Activated naive CD8-positive, alpha-beta T cell treated with anti-CD3 and anti-CD28 coated beads, Interleukin-2, amount 50 U/mL, for 24 hours (primary cell): ENCODE measurements at places on chromosomes 4 and X.
A peak's percentile ranks its signal among the peaks of the same experiment; 100 is the strongest.

DNA sequence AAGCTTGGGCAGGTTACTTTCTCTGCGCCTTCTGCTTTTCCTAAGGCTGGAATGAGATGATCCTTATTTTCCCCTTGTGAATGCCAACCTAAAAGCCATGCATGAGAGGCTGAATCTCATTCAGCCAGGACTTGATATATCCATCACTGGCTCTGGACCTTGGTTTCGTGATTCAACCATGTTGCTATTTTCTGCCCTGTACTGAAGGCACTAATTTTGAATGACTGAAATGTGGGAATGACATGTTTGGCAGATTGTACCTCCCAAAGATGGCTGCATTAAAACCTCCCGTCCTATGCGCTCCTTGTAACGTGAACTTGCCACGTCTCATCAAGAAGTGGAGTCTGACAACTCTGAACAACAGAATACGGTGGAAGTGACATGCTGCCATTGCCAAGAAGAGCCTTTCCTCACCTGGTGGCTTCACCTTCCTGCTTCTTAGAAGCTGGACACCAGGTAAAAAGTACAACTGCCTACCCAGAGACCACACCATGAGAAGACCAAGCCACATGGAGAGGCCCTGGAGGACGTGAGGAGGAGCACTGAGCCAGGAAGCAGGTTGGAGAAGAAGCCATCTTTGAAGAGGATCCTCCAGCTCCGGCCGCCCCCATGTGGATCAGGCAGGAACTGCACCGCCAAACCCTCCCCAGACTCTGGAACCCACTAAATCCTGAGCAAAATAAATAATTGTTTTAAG is 174.5 kb downstream of the NSUN7 start:
- DNase-seq, result peak; percentile 91

DNA sequence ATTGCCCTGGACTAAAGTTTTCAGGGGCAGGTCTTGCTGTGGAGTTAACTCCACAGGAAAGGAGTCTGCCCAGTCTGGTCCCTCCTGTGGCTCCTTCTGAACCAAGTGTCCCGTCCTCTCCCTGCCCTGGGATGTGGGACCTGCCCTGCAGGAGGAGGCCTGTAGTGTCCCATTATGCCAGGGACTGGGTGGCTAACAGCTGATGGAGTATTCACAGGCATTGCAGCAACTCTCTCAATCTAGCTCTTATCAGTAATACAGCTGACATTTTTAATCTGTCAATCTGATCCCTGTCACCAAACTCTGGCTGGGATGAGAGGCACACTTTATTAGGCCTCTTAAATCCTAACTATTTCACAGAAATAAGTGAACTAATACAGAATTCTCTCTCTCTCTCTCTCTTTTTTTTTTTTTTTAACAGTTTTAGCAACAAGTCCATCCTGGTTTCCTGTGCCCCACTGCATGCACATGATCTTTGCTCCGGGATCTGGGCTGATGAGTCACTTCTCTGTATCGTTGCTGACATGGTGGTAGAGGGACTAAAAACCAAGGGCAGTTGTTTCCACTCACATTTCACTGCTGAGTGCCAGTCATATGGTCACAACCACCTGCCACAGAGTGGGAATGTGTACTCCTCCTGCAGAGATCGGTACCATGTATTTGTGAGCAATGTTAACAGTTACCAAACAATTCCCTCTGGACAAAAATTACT is 39.1 kb downstream of the HAND2 start:
- no peak for DNase-seq

- no peak for DNase-seq
Observed at GRCh38 chr4:40553995-40554394, 75.7 kb downstream of the RBM47 start.

DNA sequence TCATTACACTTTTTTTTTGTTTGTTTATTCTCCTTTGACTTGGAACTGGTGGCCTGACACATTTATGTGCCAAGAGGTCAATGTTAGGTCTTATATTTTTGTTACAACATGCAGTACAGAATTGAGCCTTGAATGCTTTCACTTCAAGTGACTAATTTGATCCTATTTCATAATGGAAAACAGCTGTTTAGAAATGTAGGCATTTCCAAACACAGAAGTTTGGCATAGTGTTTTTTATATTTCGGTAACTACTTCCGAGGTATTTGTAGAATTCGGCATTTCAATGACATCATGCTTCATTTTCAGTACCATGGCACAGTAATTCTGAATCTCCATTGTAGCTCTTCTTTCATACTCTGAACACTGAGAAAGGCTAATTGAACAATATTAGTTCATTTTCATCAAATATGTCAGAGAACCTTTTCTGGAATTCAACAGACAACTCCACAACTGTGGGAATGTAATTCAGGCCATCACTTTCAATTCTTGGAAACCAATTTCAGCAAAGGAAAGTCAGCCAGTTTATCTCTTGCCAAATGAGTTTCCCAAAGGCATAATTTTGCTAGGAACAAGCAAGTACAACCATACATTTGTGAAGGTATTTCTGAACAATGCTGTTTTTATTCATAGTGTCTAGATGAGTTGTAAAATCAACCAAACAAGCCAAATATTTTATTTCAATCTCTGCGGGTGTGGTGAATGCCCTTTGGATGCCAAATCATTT is 11.4 kb downstream of the FAM120C start:
- no peak for DNase-seq

GRCh38 chr4:84790769-84791565 is 175.5 kb downstream of the WDFY3 start:
- DNase-seq, result no peak

DNA sequence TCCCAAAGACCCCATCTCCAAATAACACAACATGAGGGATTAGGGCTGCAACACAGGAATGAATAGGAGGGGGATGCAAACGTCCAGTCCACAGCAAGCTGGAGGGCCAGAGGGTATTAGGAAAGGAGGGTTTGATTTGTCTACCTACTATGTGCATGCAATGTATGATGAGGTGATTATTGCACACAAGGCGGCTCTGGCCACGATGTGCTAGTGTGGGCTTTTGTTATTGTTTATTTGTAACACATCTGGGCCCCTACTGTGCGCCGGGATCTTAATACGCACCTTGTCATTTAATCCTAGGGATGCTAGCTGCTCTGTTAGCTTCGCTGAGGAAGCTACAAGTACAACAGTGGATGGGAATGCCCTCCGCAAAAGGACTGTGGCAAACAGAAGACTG is 19.5 kb downstream of the SH3KBP1 start:
- no peak for DNase-seq

DNA sequence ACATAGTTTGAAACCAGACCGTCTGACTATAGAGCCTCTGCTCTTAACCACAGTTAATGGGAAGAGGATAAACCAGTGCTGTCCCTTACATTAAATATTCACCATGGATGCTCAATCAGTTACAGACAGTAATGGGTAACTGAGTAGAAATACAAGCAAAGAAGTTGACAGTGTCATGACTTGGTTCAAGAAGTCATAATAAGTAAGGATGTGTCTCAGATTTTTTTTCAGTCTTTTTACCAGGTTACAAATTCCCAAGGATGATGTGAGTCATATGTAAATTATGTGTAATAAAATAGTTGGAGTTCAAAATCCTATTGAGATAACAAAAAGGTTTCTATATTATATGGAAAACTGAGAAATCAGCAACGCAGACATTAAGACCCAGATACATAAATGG is 31.1 kb downstream of the ZCCHC4 start:
- DNase-seq, result no peak

GRCh38 chr4:1405636-1406393 is 427 bp downstream of the NKX1-1 start:
- DNase-seq, result peak; percentile 2

GRCh38 chrX:112066813-112067212 is 15.8 kb downstream of the TRPC5 start:
- DNase-seq, result no peak

GRCh38 chr4:92506933-92507332 is 203.2 kb downstream of the GRID2 start:
- no peak for DNase-seq

DNA sequence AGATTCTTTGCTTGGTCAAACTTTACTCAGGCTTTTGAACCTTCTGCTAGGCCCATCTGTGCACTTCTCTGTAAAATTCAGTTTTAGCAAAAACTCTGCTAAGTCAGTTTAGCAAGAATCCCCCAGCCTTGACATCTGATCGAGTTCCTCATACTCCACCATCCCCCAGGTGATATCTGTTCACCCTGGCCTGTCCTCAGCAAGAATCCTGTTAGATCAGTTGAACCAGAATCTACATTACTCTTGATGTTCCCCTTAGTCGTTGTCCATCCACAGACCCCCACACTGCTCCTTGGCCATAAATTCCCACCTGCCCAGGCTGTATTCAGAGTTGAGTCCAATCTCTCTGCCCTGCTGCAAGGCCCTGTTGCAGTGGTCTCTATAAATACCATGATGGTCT is 162.6 kb downstream of the ZNF674 start:
- no peak for DNase-seq

DNA sequence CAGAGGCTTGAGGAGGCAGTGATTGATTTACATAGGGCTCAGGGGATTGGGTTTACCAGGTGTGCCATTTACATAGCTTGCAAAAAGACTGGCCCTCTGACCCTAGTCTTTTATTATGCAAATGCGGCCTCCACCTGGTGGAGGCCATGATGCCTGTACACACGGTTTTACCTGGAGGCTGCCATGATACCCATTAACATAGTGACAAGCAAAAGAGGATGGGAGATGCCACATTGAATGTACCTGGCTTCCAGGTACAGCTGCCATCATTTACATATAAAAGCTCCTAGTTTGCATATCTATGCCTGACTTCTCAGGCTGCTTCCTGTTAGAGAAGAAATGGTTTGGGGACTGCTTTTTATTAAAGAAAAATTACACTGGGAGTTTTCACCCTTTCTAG is 72.0 kb downstream of the NEXMIF start:
- no peak for DNase-seq

DNA sequence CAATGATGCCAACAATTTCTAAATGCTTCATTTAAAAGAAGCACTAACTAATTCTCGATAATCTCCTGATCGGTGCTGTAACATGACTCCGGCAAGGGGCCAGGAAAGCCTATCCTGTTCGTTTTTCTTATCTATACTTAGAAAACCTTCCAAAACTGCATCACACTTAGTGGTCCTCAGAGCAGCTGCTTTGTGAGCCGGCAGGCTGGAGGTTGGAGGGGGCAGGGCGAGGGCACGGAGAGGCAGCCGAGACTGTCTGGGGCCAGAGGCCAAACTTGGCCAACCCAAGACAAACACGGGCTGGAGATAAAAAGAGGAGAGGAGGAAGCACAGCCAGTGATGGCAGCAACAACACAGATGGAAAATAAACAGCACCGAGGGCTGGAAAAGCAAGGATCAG is 455.7 kb downstream of the BCOR start:
- no peak for DNase-seq

DNA sequence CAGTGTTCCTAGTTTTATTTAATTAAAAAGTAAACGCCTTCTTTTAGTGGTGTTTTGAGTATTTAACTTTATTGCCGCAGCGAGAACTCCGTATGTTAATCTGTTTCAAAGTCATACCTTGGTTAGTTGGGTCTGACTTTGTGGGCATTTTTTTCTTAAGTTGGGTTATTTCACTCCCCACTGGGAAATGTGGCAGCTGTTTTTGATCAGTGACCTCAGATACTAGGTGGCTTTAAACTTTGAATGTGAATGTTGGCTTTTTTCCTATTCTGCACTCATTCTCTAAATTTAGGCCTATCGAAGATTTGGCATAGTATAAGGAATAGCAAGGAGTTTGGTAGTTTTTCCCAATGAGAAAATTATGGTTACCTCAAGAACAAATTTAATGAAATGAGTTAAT is 85.9 kb downstream of the FIP1L1 start:
- no peak for DNase-seq

- DNase-seq, result no peak
Observed at GRCh38 chr4:5709207-5709575, 832 bp upstream of the EVC2 start.

DNA sequence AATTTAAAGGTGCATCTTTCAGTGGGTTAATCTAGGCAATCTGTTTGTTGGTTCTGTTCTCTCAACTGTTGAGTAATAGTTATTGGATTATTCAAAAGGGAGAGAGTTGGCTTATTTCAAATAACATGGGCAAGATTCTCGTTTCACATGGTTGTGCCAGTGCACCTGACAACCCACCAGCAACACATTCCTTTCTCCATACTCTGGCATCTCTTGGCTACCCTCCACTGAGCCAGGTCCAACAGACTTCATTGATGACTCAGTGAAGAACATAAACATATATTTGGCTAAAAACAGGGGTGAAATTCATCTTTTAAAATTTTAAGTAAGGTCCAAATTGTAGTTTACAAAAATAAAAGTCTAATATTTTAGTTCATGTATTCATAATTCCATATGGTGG is 967.2 kb downstream of the RPA4 start:
- DNase-seq, result no peak

DNA sequence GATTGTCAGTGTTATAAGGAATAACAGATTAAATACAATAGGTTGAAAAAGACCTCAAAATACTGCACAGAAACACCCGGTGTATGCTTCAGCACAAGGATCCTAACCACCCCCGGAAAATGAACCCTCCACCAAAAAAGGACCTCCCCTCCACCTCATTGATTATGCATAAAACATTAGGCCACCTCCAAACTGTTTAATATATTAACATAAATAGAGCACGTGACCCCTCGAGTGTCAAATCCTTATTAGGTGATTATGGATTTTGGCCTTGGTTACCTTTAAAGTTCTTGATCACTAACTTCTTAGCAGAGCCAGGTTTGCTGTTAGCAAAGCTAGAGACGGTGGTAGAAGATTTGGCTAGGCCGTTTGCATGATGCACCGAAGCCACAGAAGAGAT is 958 bp downstream of the CUL4B start:
- no peak for DNase-seq

DNA sequence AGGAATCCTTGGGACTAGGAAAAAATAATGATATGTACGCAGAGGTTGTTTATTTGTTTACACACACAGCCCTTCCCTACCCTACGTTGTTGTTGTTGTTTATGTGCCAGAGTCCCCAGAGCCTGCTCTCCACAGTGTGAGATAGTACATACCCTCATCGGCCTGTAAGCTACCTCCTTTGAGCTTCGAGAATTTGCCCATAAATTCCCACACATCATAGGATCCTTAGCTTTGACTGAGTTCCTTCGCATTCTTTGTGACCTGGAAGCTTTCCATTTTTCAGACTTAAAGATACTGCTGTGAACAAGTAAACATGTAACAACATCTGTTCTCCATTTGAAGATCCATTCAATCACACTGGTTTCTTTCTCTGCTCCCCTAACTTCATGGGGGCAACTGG is 114.5 kb downstream of the IRF2 start:
- no peak for DNase-seq

DNA sequence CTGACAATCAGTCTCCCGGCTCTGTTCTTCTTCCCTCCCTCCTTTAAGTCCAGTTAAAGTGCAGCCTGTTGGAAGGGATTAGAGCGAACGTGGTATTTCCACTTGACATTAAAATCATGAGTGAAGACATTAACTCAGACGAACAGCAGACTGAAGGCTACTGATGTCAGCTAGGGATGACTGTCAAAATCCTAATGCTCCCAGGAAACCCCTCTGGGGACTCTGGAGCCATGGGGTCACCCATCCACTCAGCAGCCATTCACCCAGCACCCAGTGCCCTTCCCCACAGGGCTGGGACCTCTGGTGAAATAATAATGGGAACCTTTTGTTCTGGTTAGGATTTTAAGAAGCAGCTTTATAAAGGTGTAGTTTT is 113.9 kb downstream of the DRD5 start:
- DNase-seq, result no peak
